ENCODE measurements at places on chromosomes 7 and 10.

GRCh38 chr7:70935854-70936253, 196.1 kb upstream of the GALNT17 start:
- no peak for DNase-seq

- DNase-seq = peak; percentile 22
Observed at GRCh38 chr7:151251689-151252560, 3.4 kb upstream of the SMARCD3 start.

GRCh38 chr10:71079761-71080380, 132.5 kb upstream of the UNC5B start:
- DNase-seq = no peak

DNA sequence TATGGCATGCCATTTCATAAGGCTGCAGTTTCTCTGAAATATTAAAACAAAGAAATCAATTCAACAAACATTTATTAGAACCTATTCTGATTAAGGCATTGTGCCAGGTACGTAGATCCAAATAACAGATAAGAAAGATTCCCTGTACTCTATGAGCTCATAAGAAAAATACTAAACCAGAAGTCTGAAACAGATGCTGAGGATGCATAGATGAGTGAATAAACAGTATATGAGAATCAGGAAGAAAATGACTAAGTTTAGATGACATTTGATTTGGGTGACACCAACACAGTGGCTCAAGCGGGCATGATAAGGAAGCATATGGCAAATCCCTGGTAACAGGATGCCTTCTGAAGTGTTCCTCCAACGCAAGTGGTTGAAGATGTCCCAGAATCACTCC, 477.2 kb downstream of the PARD3 start:
- no peak for DNase-seq

GRCh38 chr10:116848944-116849247, 403 bp upstream of the ENO4 start:
- DNase-seq = no peak
